ENCODE measurements at places on chromosomes 4 and X.

GRCh38 chrX:116277351-116278225 is 107.0 kb downstream of the AGTR2 start:
- DNase-seq, result no peak

GRCh38 chrX:29652484-29652883 is 562.9 kb upstream of the MAGEB2 start:
- peak; percentile 73 for DNase-seq

DNA sequence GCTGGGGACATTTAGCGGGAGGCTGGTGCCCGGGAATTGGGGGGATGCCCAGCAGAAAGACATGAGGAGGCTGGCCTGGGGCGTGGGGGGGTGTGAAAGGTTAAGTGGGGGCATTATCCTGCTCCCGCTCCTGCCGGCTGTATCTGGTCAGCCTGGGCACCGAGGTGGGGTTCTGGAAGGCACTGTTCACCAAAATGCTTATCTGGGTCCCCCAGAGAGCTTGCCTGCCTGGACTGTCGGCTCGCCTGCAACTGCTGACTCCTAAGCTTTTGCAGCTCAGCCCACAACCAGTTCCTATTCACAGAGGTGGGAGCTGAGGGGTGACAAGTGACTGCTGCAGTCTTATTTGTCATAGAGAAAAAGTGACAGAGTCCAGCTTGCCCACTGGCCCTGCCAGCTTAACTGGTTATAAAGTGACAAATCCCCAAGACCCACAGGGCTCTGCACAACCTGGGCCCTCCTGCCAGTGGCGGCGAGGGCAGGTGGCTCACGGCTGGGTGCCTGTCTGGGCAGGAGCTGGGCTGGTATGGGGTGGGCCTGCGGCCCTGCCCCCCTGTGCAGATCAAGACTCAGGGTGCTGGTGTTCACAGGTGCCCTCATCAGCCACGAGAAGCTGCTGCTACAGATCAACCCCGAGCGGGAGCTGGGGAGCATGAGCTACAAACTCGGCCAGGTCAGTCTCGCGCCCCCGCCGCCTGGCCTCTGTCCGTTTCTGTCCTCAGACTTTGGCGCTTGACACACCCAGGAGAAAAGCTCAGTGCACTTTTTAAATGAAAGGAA is 23.7 kb upstream of the MSANTD1 start:
- DNase-seq, result no peak

DNA sequence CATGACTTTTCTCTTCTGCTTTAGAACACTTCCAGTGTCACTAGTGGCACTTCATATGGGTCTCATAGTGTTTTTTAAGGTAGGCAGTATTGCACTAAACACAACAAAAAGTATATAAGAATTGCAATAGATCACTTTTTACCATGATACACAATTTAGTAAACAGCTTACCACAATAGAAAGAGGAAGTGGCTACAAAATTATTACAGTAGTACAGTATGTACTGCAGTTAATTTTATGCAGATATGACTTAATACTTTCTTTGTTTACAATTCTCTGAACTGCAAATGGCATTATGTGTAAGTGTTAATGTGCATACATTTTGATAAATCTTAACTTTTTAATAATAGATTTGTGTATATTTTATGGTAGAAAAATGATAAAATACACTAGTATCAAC is 157.3 kb downstream of the RRAGB start:
- DNase-seq, result no peak

DNA sequence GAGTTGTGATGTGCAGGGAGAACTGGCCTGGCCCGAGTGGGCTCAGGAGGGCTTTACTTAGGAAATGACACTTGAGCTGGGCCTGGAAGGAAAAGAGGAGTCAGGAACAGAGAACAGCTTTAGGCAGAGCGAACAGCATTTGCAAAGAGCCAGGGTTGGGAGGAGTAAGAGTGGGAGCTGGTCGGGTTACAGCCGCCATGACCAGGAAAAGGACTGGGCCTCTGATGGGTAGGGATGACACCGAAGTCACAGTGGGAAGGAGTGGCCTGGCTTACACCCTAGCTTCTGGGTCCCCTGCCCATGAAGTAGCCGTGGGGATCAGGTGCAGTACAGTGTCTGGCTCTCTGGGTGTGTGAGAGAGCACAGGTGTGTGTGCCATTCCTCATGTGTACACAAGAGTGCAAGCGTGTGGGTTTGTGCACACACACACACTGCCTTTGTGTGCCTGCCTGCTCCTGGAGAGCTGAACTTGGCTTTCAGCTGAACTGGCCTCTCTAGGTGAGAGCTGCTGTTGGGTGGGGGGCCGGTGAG is 31.6 kb downstream of the TRMT44 start:
- no peak for DNase-seq

- DNase-seq, result no peak
These were observed 120.1 kb downstream of the MFAP3L start for GRCh38 chr4:169906104-169906503.

- no peak for DNase-seq
These were observed 122.9 kb downstream of the SYNPO2 start for GRCh38 chr4:119011607-119011988.

DNA sequence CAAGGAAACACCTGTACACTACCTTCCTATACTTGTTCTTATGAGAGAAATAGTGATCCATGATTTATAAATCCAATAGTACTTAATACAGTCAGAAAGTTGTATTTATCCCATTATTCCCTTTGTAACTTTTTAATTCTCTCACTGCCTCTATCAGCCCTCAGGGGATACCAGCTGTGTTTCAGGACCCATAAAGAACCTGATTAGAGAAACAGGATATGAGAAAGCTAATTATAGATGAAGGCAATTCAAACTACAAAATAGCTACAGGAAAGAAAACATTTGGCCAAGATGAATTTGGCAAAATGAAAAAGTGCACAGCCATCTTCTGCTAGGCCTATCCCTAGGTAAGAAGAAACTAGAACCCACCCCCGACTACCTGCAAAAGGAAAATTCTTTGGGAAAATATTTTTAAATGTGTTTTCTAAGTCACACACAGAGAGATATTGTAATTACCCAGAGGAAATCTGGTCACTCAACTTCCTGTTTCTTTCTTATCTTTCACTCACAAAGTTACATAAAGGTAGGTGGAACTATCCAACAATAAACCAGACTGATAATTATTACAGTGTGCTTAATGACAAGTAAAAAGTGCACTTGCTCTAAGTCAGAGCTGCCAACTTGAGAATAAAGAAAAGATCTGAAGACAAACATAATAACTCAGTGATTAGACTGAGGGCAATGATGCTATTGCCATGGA is 836.5 kb upstream of the HTR2C start:
- DNase-seq, result no peak

- DNase-seq, result no peak
These were observed 209.8 kb downstream of the MGST2 start for GRCh38 chr4:139875411-139875825.

DNA sequence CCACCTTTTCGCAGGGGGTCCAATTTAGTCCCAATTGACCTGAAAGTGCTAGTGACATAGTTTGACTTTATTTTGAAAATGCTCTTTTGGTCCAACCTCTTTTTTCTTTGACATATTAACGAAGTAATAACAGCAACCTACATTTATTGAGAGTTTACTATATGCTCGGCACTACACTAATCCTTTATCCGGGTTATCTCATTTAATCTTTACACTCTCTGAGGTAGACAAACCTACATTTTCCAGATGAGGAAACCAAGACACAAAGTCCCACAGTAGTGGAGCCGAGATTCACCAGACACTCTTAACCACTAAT is 307 bp upstream of the ATRX start:
- no peak for DNase-seq

- DNase-seq, result no peak
These were observed 557.3 kb upstream of the TENM3 start for GRCh38 chr4:181685911-181686310.

- no peak for DNase-seq
These were observed 813 bp downstream of the TLR7 start for GRCh38 chrX:12867685-12868084.

DNA sequence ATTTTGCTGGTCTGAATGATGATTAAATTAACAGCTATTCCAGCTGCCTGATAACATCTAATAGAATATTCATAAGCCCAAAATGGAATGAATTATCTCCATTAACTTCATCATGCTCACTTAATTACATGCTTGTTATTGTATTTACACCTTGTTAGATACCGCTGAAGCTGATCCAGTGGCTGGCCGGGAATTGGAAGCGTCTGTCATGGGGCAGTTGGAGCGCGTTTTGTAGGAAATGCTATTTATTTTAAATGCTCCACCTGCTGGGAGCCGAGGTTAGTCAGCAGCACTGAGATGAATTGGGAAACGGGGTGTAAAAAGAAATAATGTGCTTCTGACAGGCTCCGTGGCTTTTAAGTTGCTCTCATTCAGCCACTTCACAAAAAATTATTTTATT is 25.2 kb downstream of the ARX start:
- no peak for DNase-seq

- DNase-seq, result no peak
These were observed 38.2 kb downstream of the AFF1 start for GRCh38 chr4:86972997-86973396.
